ENCODE measurements at places on chromosomes 1 and 21. TPM values are rescaled to one million over a fixed set of nuclear protein-coding genes. Genes with fewer than 3 reads are reported as not detected.

The GJB3 gene
- total RNA-seq = 6.3 TPM

The AGRN gene
- 311 TPM for total RNA-seq

The ACAP3 gene
- 86.6 TPM for total RNA-seq

The SMPDL3B gene
- 7.0 TPM for total RNA-seq

The C1orf216 gene
- total RNA-seq = 11.0 TPM

The PRCC gene
- total RNA-seq = 57.8 TPM

The KIAA1614 gene
- total RNA-seq = 7.7 TPM

The ALX3 gene
- total RNA-seq = not detected

The LRP8 gene
- 3.5 TPM for total RNA-seq

The ZNF670 gene
- total RNA-seq = 3.8 TPM

The LCE2B gene
- not detected for total RNA-seq

The ASPM gene
- total RNA-seq = 1.3 TPM

The MIXL1 gene
- total RNA-seq = not detected

The MAST2 gene
- 54.0 TPM for total RNA-seq

The FALEC gene
- 1.1 TPM for total RNA-seq

The TFF3 gene
- total RNA-seq = 1,342 TPM

The CHAF1B gene
- total RNA-seq = 2.2 TPM

The LHX4 gene
- 0.03 TPM for total RNA-seq

The FCRL6 gene
- total RNA-seq = 0.81 TPM

The VANGL1 gene
- total RNA-seq = 11.7 TPM

The AIRE gene
- 0.17 TPM for total RNA-seq

The MTF2 gene
- total RNA-seq = 24.3 TPM

The SGIP1 gene
- 7.0 TPM for total RNA-seq

The OR2T33 gene
- not detected for total RNA-seq

The LPGAT1 gene
- 51.4 TPM for total RNA-seq

The KAZN gene
- 10.2 TPM for total RNA-seq

The OR6N2 gene
- not detected for total RNA-seq

The SPRR2F gene
- total RNA-seq = not detected

The TSACC gene
- total RNA-seq = not detected

The GBP6 gene
- total RNA-seq = not detected

The SPRR1A gene
- not detected for total RNA-seq

The ASAP3 gene
- total RNA-seq = 40.1 TPM

The KIF14 gene
- 0.43 TPM for total RNA-seq

The C8B gene
- total RNA-seq = 1.9 TPM

The SUSD4 gene
- 3.4 TPM for total RNA-seq

The TRABD2B gene
- 11.2 TPM for total RNA-seq

The FCN3 gene
- 3.5 TPM for total RNA-seq

The PADI6 gene
- total RNA-seq = not detected

The FCGR3B gene
- total RNA-seq = 2.0 TPM

The G0S2 gene
- total RNA-seq = 4.6 TPM

The F5 gene
- 154 TPM for total RNA-seq

The C1orf56 gene
- total RNA-seq = 12.5 TPM

The MRPL20 gene
- total RNA-seq = 99.2 TPM

The AJAP1 gene
- 0.43 TPM for total RNA-seq

The TAS1R2 gene
- not detected for total RNA-seq

The THEM5 gene
- not detected for total RNA-seq

The C1QB gene
- total RNA-seq = 190 TPM

The RGS7 gene
- total RNA-seq = 0.81 TPM

The RNF223 gene
- 1.0 TPM for total RNA-seq

The CYP2J2 gene
- 14.6 TPM for total RNA-seq

The PDE9A gene
- total RNA-seq = 22.8 TPM

The C1orf115 gene
- 28.3 TPM for total RNA-seq

The ACTL8 gene
- total RNA-seq = not detected
